ENCODE measurements at places on chromosomes 6 and 20.

DNA sequence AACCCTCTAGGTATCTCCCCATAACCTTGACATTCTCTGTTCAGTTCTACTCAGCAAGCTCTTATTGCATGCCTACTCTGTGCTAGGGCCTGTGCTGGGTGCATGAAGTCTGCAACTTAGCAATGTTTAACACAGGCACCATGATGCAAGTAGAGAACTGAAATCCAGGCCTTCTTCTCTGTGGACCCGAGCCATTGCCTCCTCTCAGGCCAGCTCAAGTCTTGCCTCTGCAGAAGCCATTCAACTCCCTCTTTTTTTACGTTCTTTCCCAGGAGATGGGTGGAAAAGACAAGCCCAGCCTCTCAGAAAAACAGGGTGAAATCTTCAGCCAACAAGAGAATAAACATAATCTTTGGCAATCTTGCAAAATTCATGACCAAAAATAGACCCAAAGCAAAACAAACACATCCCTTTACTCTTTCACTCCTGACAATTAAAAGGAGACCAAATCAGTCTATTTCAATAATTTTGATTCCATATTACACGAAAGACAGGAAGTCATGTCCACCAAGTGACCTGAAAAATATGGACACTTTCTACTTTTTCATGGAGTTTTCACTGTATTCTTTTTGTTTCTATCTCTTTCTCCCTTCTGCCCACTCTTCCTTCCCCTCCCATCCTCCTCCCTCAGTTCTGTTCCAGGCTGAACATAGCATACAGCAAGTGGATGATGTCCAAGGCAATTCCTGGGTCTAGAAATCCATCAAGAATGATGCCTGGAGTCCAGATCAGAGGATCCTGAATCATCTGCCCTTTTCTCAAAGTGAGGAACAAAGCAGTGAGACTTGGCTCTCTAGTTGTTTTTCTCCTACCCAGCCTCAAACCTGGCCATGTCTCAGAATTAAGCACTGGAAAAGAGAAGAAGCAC lies 45.4 kb upstream of the MOCS1 start:
- DNase-seq: no peak

DNA sequence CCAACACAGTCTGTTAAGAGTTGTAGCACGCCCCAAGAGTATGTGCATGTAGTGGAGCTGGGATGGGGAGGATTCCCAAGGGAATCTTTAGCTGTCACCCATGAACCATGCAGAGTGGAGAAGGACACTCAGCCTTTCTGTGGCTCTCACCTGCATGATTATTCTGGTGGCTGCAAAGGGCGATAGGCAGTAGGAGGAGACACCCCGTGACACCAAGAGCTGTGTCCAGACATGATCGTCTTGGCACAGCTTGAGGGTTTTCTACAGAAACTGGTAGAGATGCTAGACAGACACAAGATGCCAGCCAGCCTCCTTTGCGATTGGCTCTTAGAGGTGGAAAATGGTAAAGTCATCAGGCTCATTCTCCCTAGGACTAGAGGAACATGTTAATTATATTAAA lies 3.1 kb upstream of the CSE1L start:
- DNase-seq: no peak

GRCh38 chr6:2416128-2416712 lies 170.8 kb upstream of the GMDS start:
- no peak for DNase-seq

DNA sequence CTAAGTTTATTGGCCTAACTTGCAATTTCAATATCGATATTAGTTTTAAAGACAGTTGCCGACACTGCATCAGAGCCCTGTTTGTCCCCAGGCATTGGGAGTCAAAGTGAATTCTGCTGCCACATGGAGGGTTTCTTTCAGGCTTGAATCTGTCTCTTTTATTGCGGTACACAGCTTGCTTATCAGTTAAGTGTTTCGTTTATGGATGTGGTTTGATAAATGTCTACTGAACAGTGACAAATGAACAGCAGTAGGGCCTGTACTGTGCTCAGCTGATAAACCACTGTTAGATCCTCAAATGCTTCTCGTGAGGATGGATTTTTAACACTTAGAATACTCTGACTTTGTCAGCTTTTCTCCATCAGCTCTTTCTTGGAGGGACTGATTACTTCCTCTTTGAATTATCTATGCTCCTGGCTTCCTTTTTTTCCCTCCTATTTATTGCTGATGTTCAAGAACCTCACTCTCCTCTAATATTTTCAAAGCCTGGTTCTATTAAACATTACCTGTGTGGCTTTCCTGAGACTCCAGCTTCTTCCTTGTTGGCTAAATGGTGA lies 240.8 kb downstream of the PLCB1 start:
- no peak for DNase-seq

Measured in type B pancreatic cell (in vitro differentiated cells).